ENCODE measurements at places on chromosomes 3 and 15.

GRCh38 chr3:435161-435560 lies 238.6 kb downstream of the CHL1 start:
- DNase-seq: no peak

DNA sequence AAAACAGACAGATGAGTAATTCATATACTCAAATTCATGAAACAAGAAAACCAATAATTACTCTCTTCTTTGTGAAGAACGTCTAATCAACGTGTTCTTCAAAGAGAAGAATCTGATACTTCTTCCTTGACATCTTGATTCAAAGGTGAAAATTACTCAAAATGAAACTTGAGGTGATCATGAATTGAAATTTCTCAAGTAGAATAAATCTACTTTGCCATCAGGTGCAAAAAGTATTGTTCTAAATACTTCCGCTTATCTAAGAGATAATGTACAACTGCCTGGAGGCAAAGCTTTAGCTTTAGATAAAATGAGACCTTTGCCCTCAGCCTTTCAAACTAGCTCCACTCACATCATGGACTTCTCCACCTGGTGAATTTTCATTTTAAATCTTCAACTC lies 13.9 kb upstream of the XXYLT1 start:
- DNase-seq: no peak

GRCh38 chr15:35975941-35976340 lies 430.0 kb upstream of the DPH6 start:
- no peak for DNase-seq

DNA sequence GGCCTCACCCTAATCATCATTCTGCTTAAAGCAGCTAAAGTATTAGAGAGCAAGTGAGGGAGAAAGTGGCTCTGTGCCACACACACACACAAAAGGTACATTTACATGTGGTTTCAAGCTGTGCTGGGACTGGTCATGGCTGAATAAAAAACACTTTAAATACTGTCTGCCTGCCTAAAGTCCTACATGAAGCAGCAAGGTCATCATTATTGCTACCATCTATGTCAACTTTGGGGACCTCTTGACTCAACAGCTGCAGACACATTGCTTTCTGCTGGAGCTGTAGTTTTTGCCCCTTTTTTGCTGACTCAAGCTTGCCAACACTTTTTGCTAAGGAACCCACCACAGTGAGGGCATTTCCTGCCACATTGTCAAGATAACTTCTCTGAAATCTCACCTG lies 1237.9 kb downstream of the ROBO2 start:
- no peak for DNase-seq

- DNase-seq: no peak
Measured at GRCh38 chr3:150232992-150233451, 175.1 kb upstream of the TSC22D2 start.

DNA sequence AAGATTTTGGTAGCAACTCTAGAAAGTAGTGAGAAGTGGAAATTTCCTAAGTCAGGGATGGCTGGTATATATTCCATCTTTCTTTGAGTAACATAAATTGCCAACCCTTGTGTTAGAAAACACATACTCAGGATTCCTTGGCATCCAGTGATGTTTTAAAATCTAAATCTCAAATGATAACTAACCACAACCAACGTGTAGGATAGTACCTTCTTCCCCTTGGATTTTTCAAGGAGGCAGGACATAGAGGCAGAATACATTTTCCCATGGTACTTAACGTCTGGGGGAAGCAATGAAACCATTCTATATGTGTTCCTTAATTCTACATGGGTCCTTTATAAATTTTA lies 93.4 kb downstream of the WDR76 start:
- DNase-seq: no peak
